ENCODE measurements at places on chromosomes 1 and 21.
A peak's percentile ranks its signal among the peaks of the same experiment; 100 is the strongest.

DNA sequence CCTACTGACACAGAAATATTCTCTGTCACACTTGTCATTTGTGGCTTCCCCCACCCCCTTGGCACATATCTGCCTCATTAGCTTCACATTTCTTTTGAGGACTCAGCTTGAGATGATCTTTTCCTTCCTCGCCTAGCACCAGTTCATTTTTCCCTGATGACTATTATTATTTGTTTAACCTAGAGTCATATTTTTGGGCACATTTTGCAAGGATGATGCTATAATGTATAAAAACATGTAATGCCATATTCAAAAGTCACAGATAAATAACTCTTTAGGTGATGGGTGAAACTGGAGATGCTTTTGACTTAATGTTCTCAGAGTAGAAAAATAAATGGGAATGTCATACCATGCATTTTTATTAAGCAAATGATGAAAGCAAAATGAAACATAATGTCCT, 202.7 kb downstream of the BACH1 start:
- no peak for DNase-seq

DNA sequence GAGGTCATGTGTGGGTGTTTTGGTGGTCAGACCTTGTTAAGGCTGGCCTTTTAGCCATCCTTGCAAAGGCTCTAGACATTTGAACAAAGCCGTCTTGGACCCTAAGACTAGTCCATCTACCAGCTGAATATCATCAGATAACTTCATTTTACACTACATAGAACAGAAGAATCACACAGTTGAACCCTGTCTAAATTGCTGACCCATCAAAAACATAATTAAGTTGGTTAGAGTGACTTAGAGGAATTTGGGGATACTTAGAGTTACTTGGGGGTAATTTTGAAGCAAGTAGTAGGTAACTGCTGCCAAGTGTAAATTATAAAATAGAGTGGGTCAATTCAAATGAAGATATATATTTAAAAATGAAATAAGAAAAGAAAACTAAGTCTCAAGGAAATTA, 102.9 kb upstream of the ADGRL4 start:
- DNase-seq: no peak

- DNase-seq: no peak
Observed at GRCh38 chr1:167499664-167500101, 18.6 kb downstream of the CD247 start.

DNA sequence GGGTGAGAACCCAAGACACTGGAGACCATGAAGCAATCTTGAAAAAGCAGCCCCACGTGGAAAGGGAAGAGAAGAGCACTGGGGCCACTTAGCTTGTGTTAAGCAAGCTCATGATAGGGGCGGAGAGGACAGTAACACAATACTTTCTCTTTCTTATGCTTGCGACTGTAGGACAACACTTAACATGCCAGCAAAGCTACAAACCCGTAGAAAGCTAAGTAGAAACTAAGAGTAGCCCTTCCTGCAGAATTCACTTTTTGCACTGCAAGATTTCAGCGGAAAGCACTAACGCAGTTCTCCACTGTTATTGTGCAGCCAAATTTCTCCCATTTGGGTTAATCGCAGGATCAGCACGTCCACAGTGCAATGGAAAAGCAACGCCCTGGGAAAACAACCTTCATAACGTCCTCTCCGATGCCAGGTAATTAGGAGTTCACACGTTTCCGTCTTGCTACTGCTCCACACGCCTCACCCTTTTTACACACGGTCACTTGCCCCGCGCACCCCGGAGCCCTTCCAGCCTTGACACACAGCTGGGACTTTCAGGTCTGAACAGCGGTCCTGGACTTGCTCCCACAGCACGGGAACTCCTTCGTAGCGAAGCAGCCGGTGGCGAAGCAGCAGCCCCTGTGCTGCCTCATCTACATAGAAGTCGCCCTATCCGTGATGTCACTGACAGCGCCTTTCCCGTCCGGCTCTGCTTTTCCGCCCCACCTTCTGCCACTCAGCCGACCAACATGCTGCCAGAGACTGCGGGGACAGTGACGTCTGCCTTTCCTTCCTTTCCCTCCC, 148.6 kb downstream of the PPIAL4G start:
- DNase-seq: peak; percentile 73

DNA sequence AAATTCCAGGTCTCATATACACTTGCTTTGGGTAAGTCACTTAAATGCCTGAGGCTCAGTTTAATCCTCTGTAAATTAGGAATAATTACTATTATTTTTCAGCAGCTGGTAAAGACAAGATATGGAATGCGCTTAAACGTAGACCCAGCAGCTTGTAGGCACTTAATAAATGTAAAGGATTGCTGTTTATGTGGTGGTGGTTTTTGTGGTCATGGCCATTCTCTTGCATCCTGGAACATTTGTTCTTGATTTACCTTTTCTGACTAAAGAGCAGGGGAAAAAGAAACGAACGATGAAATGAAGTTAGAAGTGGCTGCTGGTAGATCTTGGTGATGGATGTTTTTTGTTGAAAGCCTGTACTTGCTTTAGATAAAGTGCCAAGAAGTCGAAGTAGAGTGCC, 195.0 kb upstream of the FOXD3 start:
- DNase-seq: no peak

DNA sequence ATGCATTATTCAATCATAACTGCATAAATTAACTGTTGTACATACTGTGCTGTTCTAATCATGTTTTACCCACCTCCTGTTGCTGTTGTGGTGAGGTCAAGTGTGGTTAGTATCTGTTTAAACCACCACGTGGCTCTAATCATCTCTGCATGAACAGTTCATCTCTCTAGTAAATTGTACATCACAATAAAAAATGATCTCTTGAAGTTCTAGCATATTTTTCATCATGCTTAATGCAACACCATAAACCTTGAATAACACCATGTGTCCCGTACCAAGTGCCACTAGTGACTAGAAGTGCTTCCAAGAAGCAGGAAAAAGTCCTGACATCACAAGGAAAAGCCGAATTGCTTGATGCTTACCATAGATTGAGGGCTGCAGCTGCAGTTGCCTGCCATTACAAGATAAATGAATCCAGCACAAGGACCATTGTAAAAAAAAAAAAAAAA, 51.7 kb downstream of the SNRPE start:
- no peak for DNase-seq

GRCh38 chr21:27831177-27831576, 864.3 kb upstream of the ADAMTS5 start:
- no peak for DNase-seq

DNA sequence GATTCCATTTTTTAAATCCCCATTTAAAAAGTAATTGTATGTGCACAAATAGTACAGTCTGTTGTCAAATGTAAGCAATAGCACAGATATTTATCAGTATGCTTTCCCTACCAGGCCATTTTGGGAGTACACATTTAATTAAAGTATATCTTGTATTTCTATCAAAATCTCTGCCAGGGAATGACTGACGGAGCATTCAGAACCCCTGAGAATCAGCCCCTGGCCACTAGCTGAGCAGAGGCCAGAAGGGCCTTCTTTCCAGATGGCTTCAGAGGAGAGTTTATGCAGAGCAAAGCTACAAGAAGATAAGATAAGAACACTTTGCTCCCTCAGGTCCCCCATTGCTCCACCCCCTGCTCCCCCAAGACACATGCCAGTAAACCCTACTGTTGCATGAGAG, 99.9 kb upstream of the PROX1 start:
- no peak for DNase-seq

- peak; percentile 69 for DNase-seq
Observed at GRCh38 chr21:43938751-43939442, 73.2 kb upstream of the TRAPPC10 start.

DNA sequence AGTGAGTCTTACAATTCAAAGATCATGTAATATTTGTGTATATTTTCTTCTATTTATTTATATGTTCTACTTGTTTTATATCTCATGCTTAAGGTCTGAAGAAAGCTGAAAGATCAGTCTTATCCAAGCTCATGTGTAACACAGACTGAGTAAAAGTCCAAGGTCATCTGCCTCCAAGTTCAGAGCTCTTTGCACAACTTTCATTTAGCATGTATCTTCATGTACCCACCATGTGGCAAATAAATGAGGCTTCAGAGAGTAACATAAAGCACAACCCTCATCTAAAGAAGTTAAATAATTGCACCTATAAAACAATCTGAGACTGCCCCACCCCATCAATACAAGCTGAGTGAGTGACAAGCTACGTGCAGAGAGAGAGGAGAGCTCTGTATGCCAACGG, 38.5 kb upstream of the PRDX6 start:
- no peak for DNase-seq

DNA sequence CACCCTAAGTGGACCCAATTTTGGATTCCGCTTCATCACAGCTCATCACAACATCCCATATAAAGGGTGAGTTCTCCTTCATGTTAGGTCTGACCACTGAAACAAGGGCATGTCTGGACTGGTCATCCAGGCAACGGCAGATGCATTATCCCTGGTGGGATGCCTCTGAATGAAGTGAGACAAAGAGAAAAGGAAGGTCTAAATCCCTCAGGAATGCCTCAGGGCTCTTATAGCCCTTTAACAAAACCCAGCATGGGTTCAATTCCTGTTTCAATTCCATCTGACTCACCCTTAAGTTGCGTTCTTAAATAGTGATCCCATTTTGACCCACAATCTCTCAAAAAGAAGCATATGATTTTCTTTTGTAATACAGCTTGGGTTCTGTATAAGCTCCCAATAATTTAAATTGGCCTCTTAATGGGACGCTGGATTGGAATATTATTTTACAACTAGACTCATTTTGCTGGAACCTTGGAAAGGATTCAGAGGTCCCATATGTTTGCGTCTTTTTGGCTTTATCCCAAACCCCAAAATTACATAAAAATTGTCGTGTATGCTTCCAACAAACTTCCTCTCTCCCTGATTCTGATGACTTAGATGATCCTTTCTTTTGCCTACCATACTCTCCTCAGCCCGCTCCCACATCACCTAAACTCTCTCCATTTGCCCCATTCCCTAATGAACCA, 287.4 kb upstream of the ZP4 start:
- DNase-seq: no peak

DNA sequence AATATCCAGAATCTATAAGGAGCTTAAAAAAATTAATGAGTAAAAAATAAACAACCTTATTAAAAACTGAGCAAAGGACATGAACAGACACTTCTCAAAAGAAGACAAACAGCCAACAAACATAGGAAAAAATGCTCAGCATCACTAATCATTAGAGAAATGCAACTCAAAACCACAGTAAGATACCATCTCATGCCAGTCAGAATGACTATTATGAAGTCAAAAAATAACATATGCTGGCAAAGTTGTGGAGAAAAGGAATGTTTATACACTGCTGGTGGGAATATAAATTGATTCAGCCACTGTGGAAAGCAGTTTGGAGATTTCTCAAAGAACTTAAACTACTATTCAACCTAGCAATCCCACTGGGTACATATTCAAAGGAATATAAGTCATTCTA, 25.3 kb downstream of the PIGK start:
- no peak for DNase-seq

GRCh38 chr1:54764922-54765561, 719 bp upstream of the PARS2 start:
- DNase-seq: no peak

DNA sequence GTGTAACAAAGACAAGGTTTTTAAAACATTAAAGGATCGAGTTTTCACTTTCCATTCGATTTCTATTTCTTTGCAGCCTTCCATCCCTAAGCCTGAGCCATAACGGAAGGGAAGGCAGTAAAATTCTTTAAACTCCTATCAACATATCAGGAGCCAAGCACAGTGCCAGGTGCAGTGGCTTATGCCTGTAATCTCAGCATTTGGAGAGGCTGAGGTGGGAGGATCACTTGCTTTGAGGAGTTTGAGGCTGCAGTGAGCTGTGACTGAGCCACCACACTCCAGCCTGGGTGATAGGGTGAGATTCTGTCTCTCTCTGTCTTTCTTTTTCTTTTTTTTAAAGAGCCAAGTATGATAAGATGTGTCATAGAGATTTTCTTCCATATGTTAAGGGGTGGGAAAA, 217.5 kb upstream of the GREM2 start:
- DNase-seq: no peak

GRCh38 chr1:86061551-86061990, 95.0 kb downstream of the COL24A1 start:
- DNase-seq: no peak

DNA sequence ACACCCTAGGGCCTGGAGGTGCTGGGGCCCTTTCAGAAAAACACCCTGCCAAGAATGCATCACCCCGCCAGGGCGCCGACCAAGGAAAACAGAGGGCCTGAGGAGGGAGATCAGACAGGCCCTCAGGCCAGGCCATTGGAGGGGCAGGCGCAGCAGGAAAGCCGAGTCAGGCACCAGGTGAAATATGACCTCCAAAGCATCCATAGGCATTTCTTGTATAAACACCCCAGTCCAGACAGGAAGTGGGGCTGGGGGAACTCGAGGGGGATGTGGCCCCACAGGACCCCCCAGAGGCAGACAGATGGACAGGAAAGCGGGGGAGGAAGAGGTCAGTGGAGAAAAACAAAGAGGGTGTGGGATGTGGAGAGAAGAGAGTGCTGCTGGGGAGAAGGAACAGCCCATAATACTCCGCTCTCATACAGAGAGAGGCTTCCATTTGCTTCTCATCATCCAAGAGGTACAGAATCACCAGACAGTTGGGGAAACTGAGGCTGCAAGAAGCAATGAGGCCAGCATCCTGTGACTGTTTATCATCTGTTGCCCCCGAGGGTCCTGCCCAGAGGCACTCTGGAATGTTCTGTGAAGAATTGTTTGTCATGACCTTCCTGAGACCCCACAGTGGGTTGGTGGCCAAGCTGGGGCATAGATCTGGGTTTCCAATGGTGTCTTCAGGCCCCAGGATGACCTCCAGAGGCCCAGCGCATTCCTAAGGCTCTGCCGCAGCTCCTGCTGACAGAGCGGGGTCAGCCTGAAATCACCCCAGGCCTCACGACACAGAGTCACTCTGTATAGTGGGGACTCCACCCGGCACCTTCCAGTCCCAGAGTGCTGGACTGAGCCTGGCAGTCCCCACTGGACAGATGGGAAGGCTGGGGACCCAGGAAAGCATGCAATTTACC, 18.0 kb downstream of the TRIM62 start:
- DNase-seq: no peak

GRCh38 chr21:35696644-35697043, 363.7 kb downstream of the SETD4 start:
- DNase-seq: no peak

GRCh38 chr1:165533254-165533653, 10.5 kb upstream of the LRRC52 start:
- DNase-seq: no peak

GRCh38 chr1:98256700-98257099, 335.9 kb upstream of the DPYD start:
- no peak for DNase-seq

DNA sequence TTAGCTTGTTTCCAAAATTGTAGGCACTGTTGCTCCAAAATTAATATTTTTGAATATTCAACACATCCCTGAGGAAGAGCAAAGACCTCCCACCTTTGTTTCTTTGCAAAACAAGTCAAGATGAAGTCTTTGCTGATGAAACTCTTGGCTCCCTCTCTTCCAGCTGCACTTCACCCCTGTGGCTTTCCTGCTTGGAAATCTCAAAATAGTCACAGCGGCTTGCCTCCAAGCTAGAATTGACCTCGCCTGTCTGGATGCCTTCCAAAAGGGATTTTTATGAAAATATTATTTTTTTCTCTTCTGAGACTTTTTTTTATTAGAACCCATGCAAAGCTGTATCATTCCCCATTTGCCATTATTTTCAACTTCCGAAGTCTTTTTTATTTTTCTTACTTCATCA, 71.1 kb upstream of the MROH9 start:
- no peak for DNase-seq

- DNase-seq: no peak
Observed at GRCh38 chr1:201850053-201850397, 21.1 kb downstream of the IPO9 start.
